ENCODE measurements at places on chromosomes 1 and 21.

DNA sequence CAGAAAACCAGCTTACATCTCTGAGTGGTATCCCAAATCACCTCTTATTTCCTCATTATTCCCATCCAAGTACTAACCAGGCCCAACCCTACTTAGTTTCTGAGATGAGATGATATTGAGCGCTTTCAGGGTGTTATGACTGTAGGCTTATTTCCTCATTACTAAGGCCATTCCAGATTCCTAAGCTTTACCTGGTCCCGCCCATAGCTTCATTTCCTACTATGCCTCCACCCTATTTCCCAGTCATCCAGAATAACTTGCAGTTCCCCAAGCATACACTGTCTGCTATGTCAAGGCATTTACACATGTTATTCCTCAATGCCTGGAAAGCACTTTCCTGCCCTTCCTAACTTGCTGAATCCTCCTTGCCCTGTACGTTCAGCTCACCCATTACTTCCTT, 79.3 kb upstream of the SPAG17 start:
- DNase-seq: no peak

DNA sequence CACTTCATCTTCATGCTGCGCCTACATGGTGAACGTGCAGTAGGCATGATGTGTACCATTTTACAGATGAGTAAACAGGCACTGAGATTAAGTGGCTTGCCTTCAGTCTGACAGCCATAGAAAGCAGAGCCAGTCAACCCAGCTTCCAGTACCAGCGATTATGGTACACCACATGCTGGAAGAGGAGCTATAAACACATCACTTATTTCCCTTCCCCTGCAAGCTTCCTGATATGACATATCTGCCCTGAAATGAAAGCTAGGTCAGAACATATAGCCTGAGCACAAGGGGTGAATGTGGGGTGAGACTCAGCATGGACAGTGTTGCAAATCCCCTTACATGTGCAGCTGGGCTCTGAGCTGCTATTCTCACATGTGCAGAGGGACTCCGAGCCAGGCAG, 33.8 kb upstream of the IL20 start:
- no peak for DNase-seq

GRCh38 chr1:22129501-22130117, 13.3 kb downstream of the WNT4 start:
- DNase-seq: no peak

- DNase-seq: no peak
Observed at GRCh38 chr1:229058111-229058561, 212.8 kb upstream of the RAB4A start.

DNA sequence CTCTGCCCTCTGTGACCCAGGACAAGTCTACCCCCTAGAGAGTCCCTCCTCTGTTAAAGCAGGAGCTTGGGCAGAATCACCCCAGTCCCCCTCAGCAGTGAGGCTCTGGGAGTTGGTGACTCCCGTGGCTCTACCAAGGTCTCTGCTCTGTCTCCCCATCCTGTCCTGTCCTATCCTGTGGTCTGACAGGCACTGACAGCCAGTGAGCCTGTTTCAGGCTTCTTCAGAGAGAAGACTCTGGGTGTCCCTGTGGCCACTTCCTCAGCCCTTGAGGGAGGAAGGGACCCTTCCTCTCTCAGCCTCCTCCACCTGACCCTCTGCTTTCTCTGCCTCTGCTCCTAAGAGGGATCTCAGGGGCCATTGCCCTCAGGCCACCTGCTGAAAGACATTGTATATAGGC, 148.7 kb downstream of the FCRL5 start:
- no peak for DNase-seq

DNA sequence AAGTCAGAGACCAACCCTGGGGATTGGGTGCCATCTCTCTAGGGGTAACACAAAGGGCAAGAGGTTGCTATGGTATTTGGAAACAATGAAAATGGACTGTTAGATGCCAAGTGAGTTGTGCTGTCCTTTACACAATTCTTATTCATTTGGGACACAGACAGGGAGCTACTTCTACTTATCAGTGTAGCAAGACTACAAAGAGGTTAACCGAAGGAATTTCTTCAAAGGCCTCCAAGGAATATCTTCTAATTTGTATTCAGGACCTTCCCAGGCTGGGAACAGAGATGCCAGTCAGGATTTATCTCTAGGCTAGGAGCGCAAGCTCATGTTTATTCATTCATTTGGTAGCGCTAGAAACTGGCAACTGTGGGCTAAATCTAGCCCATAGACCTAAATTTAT, 2.6 kb downstream of the NAXE start:
- DNase-seq: no peak

DNA sequence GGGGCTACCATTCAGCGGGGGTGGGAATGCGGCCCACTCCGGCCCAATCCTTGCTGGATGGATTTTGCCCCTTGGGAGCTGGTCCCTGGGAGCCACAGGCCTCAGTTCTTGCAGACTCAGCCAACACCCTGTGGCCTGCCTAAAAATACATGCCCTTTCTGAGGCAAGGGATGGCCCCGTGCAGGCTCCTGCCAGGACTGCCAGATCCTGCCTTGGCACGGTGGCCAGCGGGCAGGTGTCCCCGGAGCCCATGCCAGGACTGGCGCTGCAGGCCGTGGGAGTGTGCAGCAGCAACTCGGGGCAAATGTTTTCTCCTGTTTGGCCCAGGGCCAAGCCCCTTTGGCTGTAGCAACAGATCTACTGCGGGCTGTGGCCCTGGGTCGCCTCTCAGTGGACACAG, 1.6 kb upstream of the PANK4 start:
- DNase-seq: no peak

DNA sequence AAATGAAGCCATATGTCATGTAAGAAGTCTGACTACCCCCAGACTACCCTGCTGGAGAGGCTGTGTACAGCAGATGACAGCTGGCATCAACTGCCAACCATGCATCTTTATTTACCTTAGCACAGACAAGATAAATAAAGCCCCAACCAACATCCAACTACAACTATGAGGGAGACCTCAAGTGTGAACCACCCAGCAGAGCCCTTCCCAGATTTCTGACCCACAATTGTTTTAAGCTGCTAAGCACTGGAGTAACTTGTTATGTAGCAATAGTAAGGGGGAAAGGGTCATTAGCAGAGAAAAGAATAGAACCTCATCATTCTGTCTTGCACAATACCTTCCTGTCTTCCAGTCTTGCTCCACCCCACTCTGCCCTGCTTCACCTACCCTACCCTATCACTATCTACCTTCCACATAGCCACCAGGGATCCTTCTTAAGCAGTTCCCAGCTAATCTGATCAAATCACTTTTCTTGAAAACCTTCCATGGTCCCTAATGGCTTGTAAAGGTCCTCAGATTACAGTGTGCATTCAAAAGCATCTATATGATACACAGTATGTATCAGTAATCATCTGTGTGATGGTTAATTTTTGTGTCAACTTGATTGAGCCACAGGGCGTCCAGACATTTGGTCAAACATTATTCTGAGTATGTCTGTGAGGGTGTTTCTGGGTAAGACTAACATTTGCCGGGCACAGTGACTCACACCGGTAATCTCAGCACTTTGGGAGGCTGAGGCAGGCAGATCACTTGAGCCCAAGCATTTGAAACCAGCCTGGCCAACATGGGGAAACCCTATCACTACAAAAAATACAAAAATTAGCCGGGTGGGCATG, 19.6 kb upstream of the RBM15 start:
- DNase-seq: no peak

DNA sequence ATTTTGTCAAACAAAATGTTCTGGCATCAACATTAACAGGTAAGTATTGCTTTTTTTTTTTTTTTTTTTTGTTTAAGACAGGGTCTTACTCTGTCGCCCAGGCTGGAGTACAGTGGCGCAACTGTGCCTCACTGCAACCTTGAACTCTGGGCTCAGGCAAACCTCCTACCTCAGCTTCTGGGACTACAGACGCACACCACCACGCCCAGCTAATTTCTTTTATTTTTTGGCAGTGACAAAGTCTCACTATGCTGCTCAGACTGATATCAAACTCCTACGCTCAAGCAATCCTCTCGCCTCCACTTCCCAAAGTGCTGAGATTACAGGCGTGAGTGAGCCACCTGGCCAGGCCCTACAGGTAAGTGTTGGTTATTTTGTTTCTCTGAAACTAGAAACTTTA, 2.4 kb downstream of the TUT4 start:
- no peak for DNase-seq

DNA sequence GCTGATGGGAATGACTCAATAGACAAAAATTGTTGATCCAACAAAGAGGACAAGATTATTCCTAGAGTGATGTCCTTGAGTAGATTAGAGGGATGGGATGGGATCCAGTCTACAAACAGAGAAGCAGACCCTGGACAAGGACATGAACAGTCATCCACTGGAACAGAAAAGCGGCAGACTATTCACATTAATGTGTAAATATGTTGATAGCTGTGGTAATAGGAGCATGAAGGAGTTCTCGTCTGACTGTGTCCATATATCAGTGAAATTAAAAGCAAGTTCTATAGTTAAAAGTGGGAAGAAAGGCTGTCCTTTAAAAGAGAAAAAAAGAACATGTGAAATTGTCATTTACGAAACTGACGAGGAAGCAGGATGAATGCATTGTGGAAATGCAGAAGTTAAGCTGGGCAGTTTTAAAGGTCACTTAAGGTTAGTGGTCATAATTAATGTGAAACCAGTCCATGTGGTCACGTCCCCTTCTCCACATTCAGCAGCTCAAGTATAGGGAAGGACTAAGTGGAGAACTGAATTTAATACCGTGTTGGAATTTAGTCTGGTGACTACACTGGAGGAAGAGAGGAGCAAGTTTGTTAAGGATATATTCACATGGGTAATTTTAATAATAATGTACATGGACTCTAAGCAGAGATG, 62.1 kb downstream of the PIK3R3 start:
- no peak for DNase-seq

DNA sequence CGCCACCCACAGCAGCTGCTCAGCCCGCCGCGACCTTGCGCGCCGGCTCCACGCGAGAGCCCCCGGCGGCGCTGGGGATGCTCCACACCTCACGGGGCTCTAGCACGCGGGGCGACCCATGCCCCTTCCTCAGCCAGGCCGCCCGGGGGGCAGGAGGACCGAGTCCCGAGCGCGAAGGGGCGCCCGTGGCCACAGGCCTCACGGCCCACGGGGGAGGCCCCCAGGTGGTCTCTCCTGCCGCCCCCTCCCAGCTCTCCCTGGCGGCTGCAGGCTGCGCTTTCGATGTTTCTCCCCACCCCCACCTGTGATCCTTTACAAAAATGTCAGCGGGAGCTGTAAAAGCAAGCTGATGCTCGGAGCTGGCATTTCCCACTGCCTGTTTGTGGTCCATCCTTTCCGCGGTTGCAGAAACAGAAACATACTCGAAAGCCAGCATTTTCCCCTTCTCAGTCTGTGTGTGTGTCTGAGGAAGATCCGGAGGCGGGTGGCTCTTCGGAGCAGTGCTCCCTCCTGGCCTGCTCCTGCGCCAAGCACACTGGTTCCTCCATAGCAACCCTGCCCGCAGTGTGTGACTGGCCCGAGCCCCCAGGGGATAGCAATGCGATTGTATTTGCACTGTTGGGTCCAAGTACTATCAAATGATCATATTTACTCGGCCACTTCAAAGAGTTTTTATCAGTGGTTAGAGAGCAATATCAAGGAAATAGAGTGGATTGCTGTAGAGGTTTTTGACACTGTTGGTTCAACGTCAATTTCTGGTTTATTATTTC, 2.1 kb downstream of the KIF26B start:
- no peak for DNase-seq

GRCh38 chr1:162118063-162118462, 48.6 kb downstream of the NOS1AP start:
- no peak for DNase-seq

DNA sequence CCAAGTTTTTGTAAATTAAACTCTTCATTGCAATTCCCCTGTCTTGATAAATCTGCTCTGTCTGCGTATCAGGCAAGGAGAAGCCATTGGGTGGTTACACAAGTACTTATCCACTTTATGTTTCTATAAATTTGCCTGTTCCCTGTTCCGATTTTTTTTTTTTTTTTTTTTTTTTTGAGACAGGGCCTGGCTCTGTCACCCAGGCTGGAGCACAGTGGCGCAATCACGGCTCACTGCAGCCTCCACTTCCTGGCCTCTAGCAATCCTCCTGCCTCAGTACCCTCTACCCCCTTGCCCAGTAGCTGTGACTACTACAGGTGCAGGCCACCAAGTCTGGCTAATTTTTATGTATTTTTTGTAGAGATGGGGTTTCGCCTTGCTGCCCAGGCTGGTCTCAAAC, 11.1 kb upstream of the CSRP1 start:
- DNase-seq: no peak

DNA sequence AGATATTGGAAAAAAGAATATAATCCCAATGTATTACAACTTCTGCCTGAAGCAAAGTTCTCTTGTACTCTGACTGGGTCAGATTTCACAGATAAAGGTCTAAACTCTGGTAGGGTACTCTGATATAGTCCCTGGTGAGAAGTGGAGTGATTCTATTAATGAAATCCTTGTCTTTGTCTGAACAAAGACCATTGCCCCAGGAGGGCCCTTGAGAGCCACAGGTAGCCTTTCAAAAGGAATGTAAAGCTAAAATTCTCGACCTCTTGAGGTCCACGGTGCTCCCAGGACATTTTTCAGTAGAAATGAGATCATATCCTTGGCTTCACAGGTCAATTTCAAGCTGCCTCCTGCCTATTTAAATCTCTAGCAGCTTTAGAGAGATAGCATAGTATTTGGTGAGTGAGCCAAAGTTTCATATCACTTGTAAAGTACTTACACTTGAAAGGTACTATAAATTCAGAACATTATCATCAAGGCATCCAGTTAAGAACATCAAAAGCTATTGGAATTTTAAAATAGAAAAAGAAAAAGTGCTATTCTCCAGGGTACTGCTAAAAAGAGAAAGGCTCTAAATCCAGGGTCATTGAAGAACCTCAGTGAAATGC, 10.1 kb downstream of the TNNI3K start:
- no peak for DNase-seq

- DNase-seq: peak; percentile 13
Observed at GRCh38 chr1:245310571-245311531, 156.1 kb downstream of the KIF26B start.

Data from GM12864 (cell line).